ENCODE measurements at places on chromosomes 2 and 18.

GRCh38 chr2:457792-458424 is 170.0 kb upstream of the ALKAL2 start:
- no peak for DNase-seq

DNA sequence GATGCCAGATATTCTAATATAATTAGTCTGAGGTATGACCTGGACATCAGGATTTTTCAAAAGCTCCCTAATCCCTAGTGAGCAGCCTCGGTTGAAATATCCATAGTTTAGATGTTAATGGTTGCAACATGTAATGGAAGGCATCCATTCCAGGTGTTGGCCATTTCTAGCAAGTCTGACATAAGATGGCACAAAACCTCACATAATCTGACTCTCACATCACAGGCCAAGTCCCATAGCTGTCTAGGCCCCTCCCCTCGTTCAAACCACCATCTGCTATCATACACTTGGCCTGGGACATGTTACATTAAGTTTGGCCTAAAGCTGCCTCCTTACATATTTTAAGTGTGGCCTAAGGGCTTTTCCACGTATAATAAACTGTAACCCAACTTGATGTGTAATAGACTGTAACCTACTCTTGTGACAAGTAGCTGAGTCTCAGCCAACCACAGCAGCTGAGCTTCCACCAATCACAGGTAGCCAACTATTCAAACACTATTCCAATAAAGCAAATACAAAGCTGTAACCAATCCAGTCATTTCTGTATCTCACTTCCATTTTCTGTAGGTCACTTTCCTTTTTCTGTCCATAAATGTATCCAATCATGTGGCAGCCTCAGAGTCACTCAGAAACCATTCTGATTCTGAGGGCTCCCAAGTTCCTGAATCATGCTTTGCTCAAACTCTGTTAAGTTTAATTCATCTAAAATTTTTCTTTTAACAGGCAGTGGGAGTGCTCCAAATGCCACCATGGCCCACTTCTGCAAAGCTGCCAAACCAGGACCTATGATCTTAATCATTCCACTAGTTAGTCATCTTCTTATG is 59.4 kb downstream of the ADD2 start:
- DNase-seq, result no peak

GRCh38 chr2:3115301-3116042 is 262.1 kb downstream of the EIPR1 start:
- DNase-seq, result no peak

GRCh38 chr2:1931003-1931914 is 186.9 kb upstream of the PXDN start:
- no peak for DNase-seq

GRCh38 chr2:181190711-181191110 is 210.3 kb downstream of the UBE2E3 start:
- DNase-seq, result no peak

DNA sequence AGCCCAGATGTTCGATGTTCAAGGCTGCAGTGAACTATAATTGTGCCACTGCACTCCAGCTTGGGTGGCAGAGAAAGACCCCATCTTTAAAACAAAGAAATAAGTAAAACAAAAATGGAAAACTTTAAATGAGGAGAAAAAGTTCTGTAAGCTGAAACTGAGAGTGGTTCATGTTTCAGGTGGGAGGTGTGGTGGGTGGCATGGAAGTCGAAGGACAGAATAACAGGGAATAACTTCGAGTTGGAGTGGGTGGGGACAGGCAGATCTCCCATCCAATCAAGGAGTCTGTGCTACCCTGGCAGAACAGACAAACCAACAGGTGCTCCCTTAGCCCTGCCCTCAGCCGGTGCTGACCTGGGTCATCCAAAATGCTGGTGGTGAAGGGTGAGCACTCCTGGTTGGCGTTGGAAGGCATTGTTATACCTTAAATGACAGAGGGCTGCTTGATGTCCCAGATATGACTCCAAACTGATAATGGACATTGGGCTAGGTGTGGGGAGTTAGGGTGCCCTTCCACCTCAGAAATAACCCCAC is 328.4 kb downstream of the DYSF start:
- no peak for DNase-seq

- DNase-seq, result no peak
Measured at GRCh38 chr2:155965415-155966063, 367.0 kb downstream of the NR4A2 start.

GRCh38 chr2:74102516-74102915 is 45.2 kb downstream of the BOLA3 start:
- no peak for DNase-seq

GRCh38 chr2:24461685-24462084 is 29.4 kb upstream of the NCOA1 start:
- DNase-seq, result no peak

DNA sequence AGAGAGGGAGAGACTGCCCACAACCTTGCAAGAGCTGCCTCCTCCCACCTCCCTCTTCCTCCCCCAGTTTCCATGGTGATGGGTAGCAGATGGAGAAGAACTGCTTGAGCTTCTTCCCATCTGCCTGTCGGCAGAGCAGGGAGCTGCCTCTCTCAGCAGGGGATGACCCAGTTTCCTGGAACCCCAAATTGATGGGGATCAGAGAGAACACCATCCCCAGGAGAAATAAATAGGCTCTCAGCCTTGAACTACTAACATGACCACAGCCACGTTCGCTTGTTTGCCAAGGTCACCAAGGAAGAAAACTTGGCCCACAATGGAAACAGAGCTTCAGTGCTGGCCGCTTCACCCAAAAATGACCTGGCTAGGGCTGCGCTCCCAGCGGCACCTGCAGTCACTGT is 82.2 kb downstream of the ADD2 start:
- no peak for DNase-seq

GRCh38 chr2:105403783-105404698 is 5.2 kb upstream of the FHL2 start:
- DNase-seq, result no peak

DNA sequence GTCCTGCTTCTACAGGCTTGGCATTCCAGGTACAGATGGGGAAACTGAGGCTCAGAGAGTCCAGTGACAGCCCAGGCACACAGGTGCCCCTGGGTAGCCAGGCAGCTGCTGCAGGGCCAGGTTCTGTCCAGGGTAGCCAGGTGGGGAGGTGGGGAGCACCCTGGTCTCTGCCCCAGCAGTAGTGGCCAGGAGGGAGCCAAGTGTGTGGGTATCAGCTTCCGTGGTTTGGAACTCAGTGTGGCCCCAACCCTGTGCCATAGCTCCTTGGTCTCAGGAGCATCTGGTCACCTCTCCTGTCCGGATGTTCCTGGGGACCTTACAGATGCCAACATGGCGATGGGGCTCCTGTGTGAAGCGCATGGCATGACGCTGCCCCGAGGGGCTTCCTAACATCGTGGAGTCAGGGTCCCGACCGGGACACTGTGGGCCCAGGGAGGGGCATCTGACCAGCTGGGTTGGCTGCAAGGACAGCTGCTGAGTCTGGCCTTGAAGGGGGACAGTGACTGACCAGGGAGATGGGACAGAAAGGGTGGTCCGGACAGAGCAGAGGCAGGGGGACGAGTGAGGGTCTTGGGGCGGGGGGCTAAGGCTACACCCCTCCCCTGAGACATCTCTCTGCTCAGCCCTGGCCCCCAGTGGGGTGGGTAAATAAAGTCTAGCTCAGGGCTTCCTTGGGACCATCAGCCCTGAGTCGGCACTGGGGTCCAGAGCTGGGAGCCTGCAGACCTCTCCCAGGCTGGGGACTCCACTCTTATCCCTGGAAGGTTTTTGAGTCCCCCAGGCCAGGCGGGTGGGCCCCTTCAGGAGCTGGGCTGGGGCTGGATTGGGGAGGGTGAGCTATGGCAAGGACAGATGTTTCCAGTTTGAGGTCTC is 76.0 kb upstream of the SMAD7 start:
- DNase-seq, result no peak

DNA sequence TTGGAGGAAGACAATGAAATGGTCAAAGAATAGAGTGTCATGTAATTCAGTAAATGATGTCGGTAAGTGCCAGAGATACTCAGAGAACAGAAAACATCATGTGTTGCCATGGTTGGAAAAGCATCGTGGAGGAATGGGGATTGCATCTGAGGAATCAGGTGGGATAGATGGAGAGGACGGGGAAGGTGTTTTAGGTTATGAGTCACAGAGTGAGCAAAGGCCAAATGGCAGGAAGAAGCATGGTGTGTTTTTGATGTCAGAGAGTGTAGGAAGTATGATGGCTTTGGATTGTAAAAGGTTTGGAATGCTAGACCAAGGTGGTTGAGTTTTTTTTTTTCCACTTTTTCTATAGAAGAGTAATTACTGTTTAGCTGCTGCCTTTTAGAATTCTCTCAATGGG is 27.5 kb upstream of the CD28 start:
- DNase-seq, result no peak

DNA sequence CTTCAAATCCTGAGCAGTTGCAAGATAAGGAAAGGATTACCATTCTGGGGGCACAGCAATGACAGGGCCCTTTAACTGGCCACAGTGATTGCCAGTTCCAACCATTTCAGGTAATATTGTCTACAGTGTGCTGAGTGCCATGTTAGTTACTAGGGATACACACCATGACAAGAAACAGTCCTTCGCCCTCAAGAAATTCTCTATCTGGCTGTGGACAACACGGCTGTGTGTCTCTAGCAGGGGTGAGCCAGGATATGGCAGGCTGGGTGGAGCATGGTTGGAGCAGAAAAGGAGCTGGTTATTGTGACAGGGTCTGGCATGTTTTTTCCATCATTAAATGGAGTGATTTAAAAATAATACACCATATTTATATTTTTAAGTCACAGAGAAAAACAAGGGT is 31.0 kb downstream of the TSPYL6 start:
- DNase-seq, result no peak

DNA sequence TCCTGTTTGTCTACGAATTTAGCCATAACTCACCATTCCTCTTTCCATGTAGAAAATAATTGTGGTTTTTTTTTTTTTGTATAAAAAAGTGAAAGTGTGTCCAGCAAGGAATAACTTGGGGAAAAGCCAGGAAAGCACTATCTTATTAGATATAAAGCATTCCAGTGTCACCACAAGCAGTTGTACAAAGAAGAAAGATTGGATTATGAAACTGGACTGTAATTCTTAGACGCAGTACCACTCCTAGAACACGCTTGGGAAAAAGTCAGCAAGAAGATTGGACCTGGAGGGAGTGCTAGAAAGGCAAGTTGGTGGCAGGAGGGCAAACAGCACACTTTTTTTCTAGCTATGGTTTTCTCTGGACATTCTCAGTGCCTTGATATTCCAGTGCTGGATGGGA is 186.7 kb downstream of the PARD3B start:
- no peak for DNase-seq

DNA sequence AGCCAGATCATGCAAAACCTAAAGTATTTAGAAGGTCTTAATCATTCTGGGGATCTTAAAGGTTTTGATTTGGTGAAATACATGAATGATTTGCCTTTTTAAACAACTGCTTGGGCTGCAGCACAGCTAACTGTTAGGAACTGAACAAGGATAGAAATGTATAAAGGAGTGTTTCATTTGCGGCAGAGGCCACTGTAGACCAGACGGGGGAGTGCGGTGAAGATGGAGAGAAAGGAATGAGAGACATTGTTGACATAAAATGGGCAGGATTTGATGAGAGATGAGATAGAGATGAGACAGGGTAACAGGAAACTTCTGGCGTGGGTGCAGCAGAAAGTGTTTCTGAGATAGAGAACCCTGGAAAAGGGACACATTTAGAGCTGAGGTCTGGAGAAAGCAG is 308.1 kb downstream of the TMX3 start:
- DNase-seq, result no peak

GRCh38 chr2:218871345-218872302 is 9.0 kb upstream of the WNT10A start:
- DNase-seq, result peak; percentile 44

DNA sequence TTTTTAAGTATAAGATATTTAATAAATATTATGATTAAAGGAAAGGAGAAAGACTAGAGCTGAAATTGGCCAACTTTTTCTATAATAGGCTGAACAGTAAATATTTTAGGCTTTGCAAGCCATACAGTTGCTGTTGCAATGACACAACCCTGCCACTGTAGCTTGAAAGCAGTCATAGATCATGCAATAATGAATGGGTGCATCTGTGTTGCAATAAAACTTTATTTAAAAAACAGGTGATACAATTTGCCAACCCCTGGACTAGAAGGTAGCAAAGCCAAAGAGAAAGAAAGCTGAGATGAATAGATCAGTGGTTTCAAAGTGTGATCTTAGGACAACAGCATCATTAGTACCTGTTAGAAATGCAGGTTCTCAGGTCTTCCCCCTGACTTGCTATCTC is 219.1 kb downstream of the SETBP1 start:
- DNase-seq, result no peak

- DNase-seq, result no peak
Measured at GRCh38 chr18:22601481-22601880, 183.8 kb upstream of the CTAGE1 start.

- DNase-seq, result no peak
Measured at GRCh38 chr2:179376881-179377280, 112.2 kb upstream of the SESTD1 start.

- peak; percentile 51 for DNase-seq
Measured at GRCh38 chr2:8481463-8482009, 200.3 kb upstream of the ID2 start.

DNA sequence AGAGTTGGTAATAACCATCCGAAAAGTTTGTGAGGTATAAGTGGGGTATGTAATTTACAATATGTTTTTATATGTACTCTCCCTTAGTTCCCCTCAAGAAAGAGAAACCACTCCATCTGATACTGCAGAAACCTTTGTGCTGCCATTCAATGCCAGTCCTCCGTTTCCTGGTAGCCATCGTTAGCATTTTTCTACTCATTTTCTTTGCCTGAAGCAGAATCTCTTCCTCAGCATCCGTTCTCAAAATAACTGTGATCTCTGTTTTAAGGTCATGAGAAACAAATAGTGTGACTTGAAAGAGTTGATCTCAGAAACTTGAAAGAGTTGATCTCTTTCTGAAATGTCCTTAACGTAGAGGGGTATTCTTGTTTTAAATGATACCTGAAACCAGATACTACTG is 996 bp downstream of the PTCD3 start:
- no peak for DNase-seq

GRCh38 chr18:54130177-54130576 is 94.3 kb downstream of the MBD2 start:
- no peak for DNase-seq

DNA sequence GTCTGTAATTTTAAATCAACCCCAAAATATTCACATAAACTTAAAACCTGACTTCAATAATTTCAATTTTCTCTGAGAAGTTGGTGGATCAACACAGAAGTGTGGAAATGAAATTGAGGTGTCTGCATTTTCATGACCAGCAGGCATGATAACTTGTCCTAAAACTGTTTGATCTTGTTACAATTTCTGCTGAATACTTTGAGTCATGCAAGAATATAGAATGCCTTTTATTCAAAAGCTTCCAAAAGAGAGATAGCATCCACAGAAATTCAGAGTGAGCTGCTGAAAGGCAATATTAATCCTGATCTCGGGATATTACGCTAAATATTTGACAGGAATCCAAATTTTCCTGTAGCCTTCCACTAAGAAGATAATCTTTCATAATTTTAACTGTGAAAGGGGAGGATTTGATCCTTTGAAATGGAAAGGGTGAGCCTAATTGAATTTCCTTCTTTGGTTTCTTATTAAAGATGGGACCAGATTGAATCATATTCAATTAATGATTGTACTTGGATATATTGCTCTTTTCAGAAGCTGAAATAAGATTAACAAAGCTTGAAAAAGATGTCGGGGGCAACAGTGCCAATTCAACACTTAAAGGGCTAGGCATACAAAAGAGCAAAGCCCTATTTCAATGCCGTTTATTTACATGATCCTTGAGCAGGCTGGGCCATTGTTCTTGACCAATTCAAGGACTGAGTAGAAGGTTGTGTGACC is 129.3 kb downstream of the NCKAP5 start:
- no peak for DNase-seq
